Stimulated activated CD8-positive, alpha-beta memory T cell treated with anti-CD3 and anti-CD28 coated beads, Interleukin-7, amount 100 ng/mL, for 4 hours (primary cell): ENCODE measurements at places on chromosomes 11 and 22.

DNA sequence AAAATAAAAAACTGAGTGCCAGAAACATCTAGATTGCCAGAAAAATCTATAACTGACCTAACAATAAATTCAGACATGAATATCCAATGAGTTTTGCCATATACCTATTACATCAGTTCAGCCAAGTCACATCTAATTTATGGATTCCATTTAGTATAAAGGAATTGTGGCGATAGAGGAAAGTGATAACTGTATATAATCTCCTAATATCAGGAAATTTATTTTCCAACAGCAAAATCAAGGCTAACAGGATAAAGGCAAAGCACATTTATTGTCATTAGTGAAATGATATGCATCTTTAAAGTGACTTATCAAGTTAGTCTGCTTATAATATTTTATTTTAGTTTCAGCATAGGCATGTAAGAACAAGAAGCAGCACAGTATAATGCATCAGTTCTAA is 298.2 kb upstream of the PITPNB start:
- DNase-seq: no peak

GRCh38 chr11:77154381-77155081 is 26.5 kb downstream of the MYO7A start:
- no peak for DNase-seq

- DNase-seq: no peak
Observed at GRCh38 chr22:39236321-39237317, 8.2 kb downstream of the PDGFB start.

- DNase-seq: no peak
Observed at GRCh38 chr11:46642627-46643335, 25.4 kb downstream of the ATG13 start.

- no peak for DNase-seq
Observed at GRCh38 chr11:33001751-33002542, 13.7 kb upstream of the DEPDC7 start.

GRCh38 chr22:38724926-38725571 is 19.3 kb downstream of the GTPBP1 start:
- DNase-seq: no peak

- no peak for DNase-seq
Observed at GRCh38 chr11:11563200-11563975, 58.4 kb downstream of the GALNT18 start.

GRCh38 chr11:11898648-11899047 is 56.9 kb downstream of the USP47 start:
- DNase-seq: no peak

DNA sequence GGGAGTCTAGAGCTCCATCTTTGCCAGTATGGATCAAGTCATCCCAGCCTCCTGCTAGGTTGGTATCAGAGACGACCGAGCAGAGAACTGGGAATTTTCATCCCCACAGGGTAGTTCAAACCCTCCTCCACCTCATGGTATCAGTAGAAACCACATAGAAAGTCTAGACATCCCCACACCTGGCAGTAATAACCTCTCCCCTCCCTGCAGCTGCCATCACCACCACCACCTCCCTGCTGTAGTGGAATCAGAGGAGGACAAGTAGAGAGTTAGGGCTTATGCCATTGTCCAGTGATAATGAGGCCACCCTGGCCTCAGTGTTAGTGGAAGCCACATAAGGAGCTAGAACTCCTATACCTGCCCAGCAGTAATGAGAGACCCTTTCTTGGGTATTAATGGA is 34.3 kb downstream of the BTG4 start:
- DNase-seq: no peak

DNA sequence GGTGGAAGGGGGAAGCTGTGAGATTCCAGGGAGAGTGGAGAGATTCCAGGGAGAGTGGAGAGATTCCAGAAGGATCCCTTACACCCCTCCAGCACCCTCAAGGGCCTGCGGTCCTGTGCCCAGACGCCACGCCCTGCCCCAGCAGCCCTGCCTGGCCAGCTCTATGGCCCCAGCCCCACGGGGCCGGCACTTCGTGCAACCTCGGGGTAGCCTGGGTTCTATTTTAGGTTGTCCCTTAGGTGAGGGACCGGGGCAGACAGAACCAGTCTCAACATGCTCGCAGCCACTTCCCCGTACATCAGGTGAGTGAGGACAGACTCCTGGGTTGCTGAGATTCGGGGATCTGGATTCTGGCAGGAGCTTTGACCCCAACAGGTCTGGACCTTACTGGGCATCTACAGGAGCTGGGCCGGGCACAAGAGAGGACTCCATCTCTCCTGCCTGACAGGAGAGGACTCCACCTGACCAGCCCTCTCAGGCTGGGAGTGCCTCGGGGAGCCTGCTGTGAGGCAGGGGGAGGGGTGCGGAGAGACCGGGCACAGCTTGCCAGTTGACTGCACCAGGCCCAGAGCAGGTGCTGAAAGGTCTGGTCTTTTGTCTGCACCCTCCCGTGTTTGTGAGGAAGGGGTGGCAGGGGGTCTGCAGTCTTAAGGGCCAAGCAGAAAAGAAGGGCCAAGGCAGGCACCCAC is 8.5 kb upstream of the ADORA2A start:
- DNase-seq: no peak

- DNase-seq: no peak
Observed at GRCh38 chr22:20243176-20243536, 25.0 kb downstream of the RTN4R start.

DNA sequence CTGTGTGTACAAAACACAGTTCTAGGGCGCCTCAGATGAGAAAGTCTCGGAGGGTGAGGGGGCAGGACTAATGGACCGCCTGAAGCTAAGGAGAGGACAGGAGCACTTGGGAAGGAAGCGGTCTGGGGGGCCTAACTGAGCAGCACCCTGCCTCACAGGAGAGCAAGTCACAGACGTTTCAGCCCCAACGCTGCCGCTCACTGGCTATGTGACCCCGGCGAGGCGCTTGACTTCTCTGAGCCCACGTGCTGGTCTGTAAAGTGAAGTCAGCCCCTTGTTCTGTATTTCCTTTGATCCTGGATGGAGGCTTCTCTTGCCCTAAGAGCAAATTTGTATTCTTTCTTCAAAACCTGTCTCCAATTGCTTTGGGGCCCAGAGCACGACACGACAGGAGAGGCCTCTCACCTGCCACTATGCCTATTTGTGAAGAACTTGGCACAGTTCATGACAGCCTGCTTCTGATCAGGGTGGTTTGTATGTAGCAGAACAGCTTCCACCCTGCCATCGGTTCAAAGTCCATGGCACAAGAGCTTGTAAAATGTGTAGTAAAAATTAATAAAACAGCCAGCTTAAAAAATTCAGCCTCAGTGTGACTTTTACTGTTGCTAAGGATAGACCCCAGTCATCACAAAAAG is 59.1 kb downstream of the WNT11 start:
- no peak for DNase-seq

- DNase-seq: no peak
Observed at GRCh38 chr11:111960916-111961315, 23.8 kb downstream of the DIXDC1 start.

DNA sequence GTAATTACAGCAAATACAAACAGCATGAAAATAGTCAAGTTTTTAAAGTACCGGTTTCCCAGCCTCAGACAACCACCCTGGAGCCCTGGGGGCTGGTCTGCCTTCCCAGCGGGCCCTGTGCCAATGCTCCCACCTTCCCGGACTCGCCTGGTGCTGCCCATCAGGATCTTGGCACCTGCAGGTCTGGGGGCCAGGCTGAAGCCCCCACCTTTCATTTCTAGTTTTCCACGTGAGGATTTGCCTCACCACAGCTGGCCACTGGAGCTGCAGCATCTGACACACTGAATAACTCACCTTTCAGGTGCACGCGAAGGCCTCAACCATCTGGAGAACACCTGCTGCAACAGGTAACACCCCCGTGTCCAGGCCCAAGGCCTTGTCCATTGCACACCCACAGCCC is 108.7 kb upstream of the THY1 start:
- DNase-seq: no peak

DNA sequence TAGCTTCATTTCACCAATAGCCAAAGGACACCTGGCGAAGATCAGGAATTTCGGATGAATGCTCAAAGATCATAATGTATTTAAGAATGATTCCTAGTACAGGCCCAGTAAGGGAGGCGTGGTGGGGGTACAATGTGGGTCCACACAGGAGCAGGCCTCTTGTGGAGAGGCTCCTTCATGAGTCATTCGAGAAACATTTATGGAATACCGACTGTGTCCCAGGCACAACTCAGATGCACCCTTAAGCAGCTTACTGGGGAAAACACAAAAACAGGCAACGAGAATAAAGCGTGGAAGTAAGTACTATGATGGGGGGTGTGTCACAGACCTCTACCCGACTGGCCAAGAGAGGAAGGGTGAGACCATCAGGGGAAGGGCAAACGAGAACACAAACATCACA is 44.5 kb downstream of the SMCO4 start:
- no peak for DNase-seq

DNA sequence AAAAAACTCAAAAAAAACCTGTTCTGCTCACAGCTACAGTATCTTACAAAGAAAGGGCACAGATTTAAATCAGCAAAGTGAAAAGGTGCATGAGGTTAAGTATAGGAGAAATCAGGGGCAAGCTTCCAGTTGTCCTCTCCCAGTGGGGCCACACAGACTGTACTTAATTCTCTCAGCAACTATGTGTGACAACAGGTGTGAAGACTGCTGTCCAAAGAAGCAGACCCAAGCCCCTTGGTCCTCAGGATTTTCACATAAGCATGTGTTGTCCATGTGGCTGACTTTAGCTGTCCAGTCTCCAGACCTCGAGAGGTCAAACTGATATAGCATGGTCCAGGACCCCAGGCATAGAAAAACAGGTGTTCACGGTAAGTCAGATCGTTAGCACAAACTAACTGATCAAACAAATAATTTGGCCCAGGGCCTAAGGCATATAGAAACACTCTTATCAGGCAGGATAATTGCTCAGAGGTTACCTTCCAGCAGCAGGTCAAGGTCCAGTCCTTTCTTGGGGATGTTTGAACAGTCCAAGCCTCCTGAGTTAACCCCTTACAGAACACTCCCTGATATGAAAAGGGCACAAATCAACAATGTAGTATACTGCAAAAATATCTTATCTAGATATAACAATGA is 21.1 kb upstream of the CSTF3 start:
- DNase-seq: no peak

GRCh38 chr11:128686745-128687177 is 7.1 kb upstream of the FLI1 start:
- DNase-seq: peak; percentile 45

DNA sequence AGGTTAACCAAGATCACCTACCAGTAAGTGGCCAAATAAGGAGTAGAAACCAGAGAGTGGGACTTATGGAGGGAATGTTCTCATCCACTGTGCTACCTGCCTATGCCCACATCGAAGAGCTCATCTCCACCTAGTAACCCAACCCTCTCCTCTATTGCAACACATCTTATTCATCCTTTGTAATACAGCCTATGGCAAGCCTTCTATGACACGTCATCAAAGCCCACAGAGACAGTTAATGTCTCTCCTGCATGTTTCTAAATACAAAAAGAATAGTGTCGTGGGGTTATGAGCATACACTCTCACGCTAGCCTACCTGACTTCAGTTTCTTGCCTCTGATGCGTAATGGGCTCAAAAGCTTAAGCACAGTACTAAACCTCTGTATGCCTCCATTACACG is 1158.1 kb upstream of the TENM4 start:
- no peak for DNase-seq

- DNase-seq: no peak
Observed at GRCh38 chr11:62879235-62879978, 1.3 kb upstream of the SLC3A2 start.

DNA sequence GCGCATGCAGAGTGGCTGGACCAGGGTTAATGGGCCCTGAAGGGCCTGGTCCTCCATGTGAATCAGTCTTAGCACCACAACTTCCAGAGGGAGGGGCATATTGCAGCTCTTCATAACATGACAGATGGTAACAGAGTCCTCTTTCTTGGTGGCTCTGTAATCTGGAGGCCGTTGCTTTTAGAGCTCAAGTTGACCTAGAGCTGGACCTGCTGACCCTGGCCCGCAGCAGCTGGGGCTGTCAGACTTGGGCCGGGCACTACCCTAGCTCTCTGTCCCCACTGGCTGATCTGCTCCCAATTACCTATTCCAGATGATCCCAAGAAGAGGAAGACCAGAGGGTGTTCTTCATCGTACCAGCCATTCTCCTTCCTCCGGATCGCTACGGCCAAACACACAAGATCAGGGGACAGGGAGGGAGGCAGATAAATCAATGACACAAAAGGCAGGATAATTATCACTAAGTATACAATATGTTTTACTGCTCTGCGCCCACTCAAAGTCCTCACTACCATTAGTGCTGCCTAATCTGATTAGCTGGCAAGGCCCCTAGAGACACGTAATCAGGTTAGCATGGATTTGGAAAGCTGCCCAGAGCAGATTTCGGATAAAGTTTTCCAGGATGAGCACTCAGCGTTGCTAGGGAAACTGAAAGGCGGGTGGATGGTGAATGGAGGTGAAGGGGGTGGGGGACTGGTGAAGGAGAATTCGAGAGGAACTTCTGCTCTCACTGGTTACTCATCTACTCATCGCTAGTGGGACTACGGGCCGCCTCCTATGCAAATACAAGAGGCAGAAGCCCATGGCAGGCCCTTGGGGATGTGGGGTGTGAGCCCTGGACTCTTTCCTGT is 64.5 kb upstream of the PHOX2A start:
- no peak for DNase-seq

DNA sequence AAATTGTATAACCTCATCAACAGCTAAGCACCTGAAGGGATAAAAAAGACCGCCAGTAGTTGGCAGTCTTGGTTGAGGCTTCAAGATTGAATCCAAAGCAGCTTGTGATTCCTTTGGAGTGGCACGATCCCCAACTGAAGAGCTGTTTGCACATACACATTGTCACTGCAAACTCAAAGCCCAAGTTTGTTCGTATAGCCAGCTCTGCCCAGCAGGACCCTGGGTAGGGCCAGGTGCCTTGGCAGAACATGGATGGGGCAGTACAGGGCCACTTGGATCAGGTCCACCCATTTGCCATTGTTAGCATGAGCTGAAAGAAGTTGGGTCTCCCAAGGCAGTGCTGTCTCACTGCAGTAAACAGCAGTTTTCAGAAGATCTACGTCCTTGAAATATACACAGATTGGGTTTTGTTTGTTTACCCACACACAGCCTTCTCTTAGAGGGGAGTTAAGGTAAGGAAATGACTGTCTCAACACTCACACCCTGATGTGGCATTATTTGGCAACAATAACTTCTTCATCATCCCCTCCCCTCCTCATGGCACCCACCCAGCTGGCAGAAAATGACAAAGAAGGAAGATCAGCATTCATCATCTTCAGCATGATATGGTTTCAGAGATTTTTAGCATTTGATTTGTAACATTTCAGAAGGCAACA is 132.9 kb downstream of the COMMD9 start:
- DNase-seq: no peak

- DNase-seq: no peak
Observed at GRCh38 chr11:34791780-34792542, 124.2 kb downstream of the APIP start.

- no peak for DNase-seq
Observed at GRCh38 chr11:130866831-130867230, 49.4 kb downstream of the SNX19 start.

GRCh38 chr11:128359515-128359914 is 227.8 kb downstream of the ETS1 start:
- DNase-seq: no peak

- DNase-seq: no peak
Observed at GRCh38 chr11:121892131-121892681, 223.8 kb downstream of the BLID start.

- no peak for DNase-seq
Observed at GRCh38 chr11:119065369-119065768, 2.2 kb upstream of the VPS11 start.
